ENCODE measurements at places on chromosomes 12 and 14.

GRCh38 chr12:76055393-76055792 lies 23.8 kb upstream of the PHLDA1 start:
- H3K36me3 ChIP-seq = no peaks in the 10 kb centered on the region
- no peak overlapping the region for H3K27ac ChIP-seq
- H3K27me3 ChIP-seq = no peaks in the 10 kb centered on the region
- peaks cover 8% of the 10 kb centered on the region for H3K4me1 ChIP-seq
- no peak overlapping the region for H3K4me3 ChIP-seq
- DNase-seq = no peak

DNA sequence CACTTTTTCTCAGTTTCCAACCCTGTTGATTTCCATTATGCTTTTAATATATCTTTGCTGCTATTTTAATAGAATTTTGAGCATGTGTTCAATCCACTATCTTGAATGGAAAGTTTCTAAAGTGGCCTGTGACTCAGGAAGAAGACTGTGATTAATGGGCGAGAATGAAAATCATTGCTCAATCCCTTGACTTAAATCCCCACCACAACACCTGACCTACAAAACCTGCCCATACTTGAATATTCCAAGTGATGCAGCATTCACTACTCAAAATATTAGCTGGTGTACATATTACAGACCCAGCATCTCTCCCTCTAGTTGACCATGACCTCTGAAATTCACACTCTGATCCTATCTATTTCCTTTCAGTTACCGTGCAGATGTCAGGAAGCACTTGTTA lies 1.3 kb upstream of the OAS3 start:
- peaks cover 12% of the 10 kb centered on the region for H3K4me1 ChIP-seq
- no peak overlapping the region for H3K4me3 ChIP-seq
- H3K27ac ChIP-seq = no peak overlapping the region
- DNase-seq = no peak
- H3K27me3 ChIP-seq = no peaks in the 10 kb centered on the region
- no peaks in the 10 kb centered on the region for H3K36me3 ChIP-seq

DNA sequence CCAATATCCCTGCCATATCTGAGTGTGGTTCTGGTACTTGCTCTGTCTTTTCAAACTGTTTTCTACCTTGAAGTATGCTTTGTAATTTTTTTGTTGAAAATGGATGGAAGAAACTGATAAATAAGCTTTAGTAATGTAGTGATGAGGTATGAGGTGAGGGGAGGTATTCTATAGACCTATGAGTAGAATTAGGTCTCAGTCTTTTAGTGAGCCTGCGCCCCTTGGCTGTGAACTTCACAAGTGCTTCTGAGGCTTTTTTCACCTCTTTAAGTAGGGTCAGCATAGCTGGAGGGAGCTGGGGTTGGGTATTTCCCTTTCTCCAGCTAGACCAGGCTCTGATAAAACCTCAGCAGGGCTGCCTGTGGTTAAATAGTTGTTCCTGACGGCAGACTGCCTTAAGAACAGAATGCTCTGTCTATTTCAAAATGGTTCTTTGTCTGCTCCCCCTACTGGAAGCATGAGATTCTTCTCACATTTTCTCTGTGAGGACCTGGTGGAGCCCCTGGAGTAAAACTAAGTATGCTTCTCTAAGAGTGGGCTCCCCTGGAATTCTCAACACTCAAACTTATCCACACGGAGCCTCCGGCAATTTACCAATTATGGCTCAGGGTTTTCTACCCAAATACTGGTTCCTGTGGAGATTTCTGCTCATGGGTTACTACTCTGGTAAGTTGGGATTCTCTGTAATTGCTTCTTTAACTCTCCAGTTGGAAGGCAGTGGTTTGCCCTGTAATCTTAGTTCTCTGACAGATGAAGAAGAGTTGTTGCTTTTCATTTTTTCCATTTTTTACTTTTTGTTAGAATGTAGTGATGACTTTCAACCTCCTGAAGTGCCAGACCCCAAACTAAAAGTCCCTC lies 13.1 kb downstream of the KRT5 start:
- no peak overlapping the region for H3K4me3 ChIP-seq
- H3K36me3 ChIP-seq = no peaks in the 10 kb centered on the region
- no peak overlapping the region for H3K27ac ChIP-seq
- no peak for DNase-seq

DNA sequence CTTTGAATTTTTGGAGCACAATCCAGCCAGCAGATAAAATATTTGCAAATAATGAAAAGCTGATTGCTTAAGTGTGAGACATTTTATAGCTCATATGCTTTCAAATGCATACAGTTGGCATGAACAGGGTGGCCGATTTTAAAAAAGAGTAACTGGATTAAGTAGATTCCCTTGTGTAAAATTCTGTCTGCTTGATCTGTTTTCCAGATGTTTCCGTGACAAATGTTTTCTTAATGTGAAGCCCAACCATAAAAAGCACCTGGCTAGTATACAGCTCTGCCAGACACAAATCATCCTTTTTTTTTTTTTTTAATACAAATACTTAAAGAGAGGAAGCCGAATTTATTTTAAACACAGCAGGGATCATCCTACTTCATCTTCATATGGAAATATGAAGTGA lies 440.7 kb downstream of the CCER1 start:
- no peaks in the 10 kb centered on the region for H3K36me3 ChIP-seq
- no peaks in the 10 kb centered on the region for H3K4me1 ChIP-seq
- H3K27me3 ChIP-seq = no peaks in the 10 kb centered on the region
- DNase-seq = no peak

DNA sequence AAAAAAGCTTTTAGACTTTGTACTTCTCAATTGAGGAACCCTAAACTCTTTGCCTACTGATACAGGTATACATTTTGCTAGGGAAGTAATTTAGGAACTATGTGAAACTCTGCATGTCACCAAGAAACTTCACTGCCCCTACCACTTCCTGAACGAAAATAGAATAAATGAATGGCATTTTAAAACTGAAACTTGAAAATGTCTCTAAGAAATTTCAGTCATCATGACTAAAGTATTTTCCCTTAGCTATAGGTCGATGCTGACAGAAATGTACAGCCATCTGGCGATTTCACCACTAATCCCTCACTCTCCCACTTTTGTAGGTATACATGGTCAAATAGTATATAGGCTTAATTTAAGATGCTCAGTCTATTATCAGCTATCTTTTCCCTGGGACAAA lies 194.9 kb upstream of the SYT10 start:
- no peak for DNase-seq
- H3K27ac ChIP-seq = no peak overlapping the region
- H3K36me3 ChIP-seq = no peaks in the 10 kb centered on the region
- no peaks in the 10 kb centered on the region for H3K4me1 ChIP-seq
- H3K27me3 ChIP-seq = no peaks in the 10 kb centered on the region

DNA sequence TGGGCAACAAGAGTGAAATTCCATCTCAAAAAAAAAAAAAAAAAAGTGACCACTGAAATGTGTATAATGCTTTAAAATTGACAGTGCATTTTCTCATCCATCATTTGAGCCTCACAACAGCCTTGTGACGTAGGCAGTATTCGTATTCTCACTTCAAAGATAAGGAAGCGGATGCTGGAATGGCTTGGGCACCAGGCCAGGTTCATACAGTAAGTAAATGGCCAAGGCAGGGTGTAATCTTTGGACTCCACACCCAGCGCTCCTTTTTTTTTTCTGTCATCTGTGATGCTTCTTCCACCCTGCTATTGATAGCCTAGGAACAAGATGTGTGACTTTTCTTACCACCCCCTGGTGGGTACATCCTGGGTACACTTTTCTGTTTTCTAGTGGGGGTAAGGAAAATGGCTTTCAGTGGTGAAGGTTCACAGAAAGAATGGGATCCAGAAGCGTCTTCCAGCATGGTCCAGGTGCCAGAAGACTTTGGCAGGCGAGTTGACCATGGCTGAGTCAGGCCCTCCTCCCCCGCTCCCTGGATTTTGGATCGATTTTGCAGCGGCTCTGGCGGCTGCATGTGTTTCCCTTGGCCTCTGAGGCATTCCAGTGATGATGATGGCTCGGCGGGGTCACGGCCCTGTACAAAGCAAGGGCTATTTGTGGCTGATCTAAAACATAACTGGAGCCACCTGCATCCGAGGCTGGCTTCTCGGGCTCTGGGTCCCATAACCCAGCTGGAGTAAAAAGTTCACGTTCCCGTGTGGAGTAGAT lies 110.6 kb downstream of the CACNA1C start:
- peak; percentile 85 for DNase-seq
- H3K27ac ChIP-seq = no peak overlapping the region
- peaks cover 20% of the 10 kb centered on the region for H3K4me1 ChIP-seq
- H3K36me3 ChIP-seq = no peaks in the 10 kb centered on the region
- H3K4me3 ChIP-seq = no peak overlapping the region

GRCh38 chr12:93913845-93914244 lies 234.5 kb upstream of the PLXNC1 start:
- H3K4me1 ChIP-seq = no peaks in the 10 kb centered on the region
- H3K27ac ChIP-seq = no peak overlapping the region
- H3K27me3 ChIP-seq = no peaks in the 10 kb centered on the region
- H3K36me3 ChIP-seq = no peaks in the 10 kb centered on the region

DNA sequence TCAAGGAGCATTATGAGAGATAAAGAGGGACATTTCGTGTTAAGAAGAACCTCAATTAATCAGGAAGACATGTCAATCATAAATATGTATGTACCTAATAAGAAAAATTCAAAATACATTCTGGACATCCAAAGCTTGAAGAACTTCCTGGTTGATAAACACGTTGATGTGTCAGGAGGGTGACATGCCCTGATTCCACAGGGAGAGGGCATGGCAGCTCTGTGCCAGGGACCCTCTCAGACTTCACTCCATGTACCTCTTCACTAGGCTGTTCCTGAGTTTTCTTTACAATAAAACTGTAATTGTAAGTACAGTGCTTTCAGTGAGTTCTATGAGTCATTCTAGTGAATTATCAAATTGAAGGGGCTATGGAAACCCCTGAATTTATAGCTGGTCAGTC lies 163.5 kb downstream of the CFAP54 start:
- no peaks in the 10 kb centered on the region for H3K27me3 ChIP-seq
- H3K4me1 ChIP-seq = no peaks in the 10 kb centered on the region
- no peak for DNase-seq
- H3K36me3 ChIP-seq = no peaks in the 10 kb centered on the region

DNA sequence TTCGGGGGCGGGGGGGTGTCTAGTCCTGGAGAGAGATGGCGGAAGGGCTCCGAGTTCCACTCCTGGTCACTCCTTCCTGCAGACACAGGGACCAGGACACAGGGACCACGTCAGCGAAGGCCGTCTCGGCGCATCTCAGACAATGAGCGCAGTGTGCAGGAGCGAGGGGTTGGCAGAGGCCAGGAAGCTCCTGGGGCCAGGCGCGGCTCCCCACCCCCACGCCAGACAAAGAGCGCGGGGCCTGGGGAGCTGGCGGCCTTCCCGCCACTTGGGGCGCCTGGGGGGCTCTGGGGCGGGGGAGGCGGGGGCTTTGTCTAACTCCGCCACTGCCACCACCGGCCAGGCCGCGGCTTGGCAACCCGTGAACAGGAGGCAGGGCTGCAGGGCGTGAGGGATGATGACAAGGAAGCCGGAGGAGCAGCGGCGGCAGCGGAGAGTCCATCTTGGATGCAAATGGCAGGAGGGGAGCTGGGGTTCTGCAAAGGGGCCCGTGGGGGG lies 2.2 kb downstream of the CDK2AP1 start:
- DNase-seq = peak; percentile 93
- peaks cover 29% of the 10 kb centered on the region for H3K4me1 ChIP-seq
- peak overlapping the region; percentile 77 for H3K4me3 ChIP-seq
- no peaks in the 10 kb centered on the region for H3K27me3 ChIP-seq
- H3K36me3 ChIP-seq = no peaks in the 10 kb centered on the region

GRCh38 chr14:102652194-102652593 lies 59.7 kb downstream of the RCOR1 start:
- no peaks in the 10 kb centered on the region for H3K27me3 ChIP-seq
- peak overlapping the region; percentile 39 for H3K27ac ChIP-seq
- peaks cover 5% of the 10 kb centered on the region for H3K4me1 ChIP-seq
- no peak for DNase-seq
- H3K4me3 ChIP-seq = no peak overlapping the region
- no peaks in the 10 kb centered on the region for H3K36me3 ChIP-seq

DNA sequence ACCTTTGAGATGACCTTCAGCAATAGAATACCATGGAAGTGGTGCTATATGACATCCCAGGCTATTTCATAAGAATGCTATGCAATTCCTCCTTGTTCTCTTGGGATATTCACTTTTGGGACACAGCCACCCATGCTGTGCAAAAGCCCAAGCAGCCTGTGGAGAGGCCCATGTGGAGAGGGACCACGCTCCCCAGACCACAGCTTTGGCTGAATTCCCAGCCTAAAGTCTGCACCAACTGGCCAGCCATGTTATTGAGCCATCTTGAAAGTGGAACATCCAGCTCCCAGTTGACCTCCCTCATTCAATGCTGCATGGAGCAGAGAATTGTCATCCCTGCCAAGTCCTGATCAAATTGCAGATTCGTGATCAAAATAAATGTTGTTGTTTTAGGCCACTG lies 275.1 kb downstream of the SUDS3 start:
- H3K27ac ChIP-seq = no peak overlapping the region
- H3K4me3 ChIP-seq = no peak overlapping the region
- no peak for DNase-seq
- H3K36me3 ChIP-seq = no peaks in the 10 kb centered on the region
- H3K4me1 ChIP-seq = no peaks in the 10 kb centered on the region

GRCh38 chr14:105090493-105091053 lies 25.3 kb upstream of the GPR132 start:
- H3K36me3 ChIP-seq = no peaks in the 10 kb centered on the region
- H3K27ac ChIP-seq = no peak overlapping the region
- no peak overlapping the region for H3K4me3 ChIP-seq
- H3K4me1 ChIP-seq = peaks cover 40% of the 10 kb centered on the region

- no peaks in the 10 kb centered on the region for H3K27me3 ChIP-seq
- H3K4me3 ChIP-seq = no peak overlapping the region
These were observed 191.5 kb downstream of the SLC5A8 start for GRCh38 chr12:101018540-101018939.

- no peaks in the 10 kb centered on the region for H3K36me3 ChIP-seq
- H3K4me3 ChIP-seq = no peak overlapping the region
- no peak overlapping the region for H3K27ac ChIP-seq
- H3K27me3 ChIP-seq = no peaks in the 10 kb centered on the region
These were observed 50.1 kb upstream of the STK38L start for GRCh38 chr12:27193854-27194544.

DNA sequence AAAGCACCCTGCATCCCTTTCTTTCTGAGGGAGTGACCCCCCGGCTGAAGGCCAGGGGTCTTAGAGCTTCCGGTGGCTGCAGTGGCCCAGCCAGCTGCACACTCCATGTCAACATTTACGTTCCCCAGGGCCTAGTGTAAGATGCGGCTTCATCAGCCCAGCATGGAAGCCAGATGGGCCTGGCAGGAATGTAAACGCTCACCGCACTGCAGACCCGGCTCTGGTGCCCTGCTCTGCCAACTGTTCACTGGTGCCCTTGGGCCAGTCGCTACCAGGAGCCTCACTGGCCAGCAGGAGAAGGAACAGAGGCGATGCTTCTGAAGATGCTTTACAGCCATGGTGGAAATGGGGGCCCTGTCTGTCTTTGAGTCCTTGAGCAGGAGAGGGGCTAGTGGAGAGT lies 8.6 kb upstream of the TMEM119 start:
- H3K27me3 ChIP-seq = no peaks in the 10 kb centered on the region
- no peak overlapping the region for H3K27ac ChIP-seq
- no peak for DNase-seq
- no peaks in the 10 kb centered on the region for H3K36me3 ChIP-seq
- H3K4me1 ChIP-seq = peaks cover 10% of the 10 kb centered on the region

GRCh38 chr12:120091371-120092090 lies 25.0 kb downstream of the RAB35 start:
- no peak overlapping the region for H3K27ac ChIP-seq
- no peaks in the 10 kb centered on the region for H3K27me3 ChIP-seq
- peaks cover 2% of the 10 kb centered on the region for H3K4me1 ChIP-seq
- no peaks in the 10 kb centered on the region for H3K36me3 ChIP-seq
- DNase-seq = no peak
- no peak overlapping the region for H3K4me3 ChIP-seq
